ENCODE measurements at places on chromosomes 11 and 22.

- peak; percentile 85 for DNase-seq
These were observed 7.7 kb upstream of the PHRF1 start for GRCh38 chr11:568306-569157.

DNA sequence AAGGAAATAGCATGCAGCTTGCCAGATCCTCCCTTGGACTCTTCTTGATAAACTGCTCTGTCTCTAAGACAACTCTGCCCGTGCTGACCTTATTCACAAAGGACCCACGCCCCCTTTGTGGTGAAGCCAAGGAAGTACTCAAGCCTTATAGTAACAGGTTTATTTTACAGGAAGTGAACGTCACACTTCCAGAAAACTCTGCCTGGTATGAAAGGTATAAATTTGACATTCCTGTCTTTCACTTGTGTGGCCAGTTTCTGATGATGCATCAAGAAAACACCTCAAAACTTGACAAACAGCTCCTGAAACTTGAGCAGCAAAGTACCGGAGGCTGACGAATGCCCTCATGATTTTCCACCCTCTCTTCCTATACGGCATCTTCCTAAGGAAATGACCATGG, 12.5 kb upstream of the PELI3 start:
- DNase-seq: no peak

- no peak for DNase-seq
These were observed 18.2 kb upstream of the GRAMD4 start for GRCh38 chr22:46602025-46602424.

DNA sequence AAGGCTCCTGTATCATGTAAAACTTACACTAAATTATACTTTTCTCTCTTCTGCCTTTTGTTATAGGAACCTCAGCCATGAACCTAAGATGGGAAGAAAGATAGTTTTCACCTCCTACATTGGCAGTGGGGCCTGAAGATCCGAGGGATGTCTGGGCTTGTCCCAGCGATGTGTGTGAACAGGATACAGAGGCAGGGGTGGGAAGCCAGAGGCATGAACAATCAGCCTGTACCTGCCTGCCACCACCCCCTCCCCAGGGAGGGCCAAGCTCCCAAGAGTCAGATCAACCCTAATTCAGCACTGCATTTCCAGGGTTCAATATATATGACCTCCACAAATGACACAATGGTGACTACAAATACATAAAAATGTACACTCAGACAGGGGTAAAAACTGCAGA, 9.4 kb downstream of the KIAA0930 start:
- no peak for DNase-seq

- no peak for DNase-seq
These were observed 45.3 kb upstream of the KCNA4 start for GRCh38 chr11:30062103-30062502.

DNA sequence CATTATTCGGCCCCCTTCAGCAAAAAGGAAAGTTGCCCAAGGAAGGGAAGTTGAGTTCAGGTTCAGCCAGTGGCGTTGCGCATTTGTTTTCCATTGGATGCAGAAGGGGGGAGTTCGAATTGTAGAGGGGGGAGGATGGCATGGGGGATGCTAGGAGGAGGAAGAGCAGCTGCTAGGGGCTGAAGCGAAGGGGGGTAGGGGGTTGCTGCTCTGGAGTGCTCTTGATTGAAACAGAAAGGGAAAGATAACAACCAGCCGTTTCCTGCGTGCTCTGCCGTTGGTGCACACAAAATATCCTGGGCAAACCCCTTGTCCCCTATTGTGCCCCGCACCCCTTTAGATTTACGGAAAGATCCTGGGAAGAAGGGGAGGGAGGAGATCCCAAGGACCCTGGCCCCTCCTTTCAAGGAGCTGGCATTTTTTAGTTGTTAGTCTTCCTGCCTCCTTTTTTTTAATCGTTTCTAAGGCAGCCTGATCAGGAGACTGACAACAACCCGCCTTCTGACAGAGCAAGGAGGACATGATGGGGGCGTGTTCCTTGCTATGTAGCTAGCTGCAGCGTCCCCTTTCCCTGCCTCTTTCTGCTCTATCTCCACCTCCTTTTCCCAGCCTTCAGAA, 2.1 kb downstream of the KMT2A start:
- DNase-seq: no peak
